ENCODE measurements at places on chromosomes 2 and 18.
A peak's percentile ranks its signal among the peaks of the same experiment; 100 is the strongest.

DNA sequence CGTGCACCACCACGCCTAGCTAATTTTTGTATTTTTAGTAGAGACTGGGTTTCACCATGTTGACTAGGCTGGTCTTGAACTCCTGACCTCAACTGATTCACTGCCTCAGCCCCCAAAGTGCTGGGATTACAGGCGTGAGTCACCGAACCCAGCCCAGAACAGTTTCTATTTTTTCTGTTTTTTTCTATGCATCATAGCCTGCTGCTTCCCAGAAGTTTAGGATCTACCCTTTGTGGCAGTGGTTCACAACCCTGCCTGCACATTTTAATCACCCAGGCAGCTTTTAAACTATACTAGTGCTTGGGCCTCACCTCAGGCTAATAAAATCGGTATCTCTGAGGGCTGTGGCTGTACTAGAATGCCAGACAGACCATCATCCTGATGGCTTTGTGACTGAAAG lies 39.7 kb upstream of the SOCS6 start:
- DNase-seq, result no peak

- DNase-seq, result peak; percentile 86
These were observed 157.1 kb upstream of the SCN7A start for GRCh38 chr2:166651080-166651675.

DNA sequence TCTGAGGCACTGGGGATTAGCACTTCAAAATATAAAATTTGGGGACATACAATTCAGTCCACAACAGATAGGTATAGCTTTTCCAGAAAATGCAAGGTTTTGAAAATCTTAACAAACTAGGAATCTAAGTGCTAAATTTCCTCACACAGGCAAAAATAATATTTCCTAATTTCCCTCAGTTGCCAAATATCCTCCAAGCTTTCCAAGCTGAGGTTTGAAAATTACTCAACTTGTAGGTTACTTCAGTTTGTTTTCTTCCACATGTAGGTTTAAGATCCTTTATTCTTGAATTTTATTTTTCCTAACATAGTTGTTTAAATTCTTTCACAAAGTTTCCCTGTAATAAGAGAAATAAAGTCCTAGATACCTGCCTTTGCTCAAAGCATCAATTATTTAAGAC lies 192.9 kb upstream of the NRXN1 start:
- DNase-seq, result no peak

DNA sequence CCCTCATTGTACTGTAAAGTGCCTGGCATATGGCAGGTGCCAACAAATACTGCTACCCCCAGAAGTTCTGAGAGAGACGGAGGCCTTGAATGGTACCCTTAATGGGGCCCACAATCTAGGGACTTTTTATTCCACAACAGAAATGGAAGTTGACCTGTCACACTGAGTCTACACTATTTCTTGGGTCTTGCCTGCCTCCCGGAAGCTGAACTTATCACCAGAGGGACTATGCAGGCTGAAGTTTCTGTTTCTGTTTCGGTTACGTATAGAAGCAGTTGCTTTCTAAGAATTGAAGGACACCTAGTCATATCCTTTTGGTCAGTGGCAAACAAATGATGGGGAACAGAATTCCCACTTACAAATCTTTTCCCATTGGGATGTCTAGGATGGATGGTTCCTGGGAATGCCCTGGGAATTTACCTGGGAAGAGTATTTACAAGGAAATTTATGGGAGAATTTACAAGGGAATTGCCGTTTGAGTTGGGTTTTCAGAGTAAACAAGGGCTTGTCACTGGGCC lies 74.2 kb downstream of the HS1BP3 start:
- DNase-seq, result no peak

- DNase-seq, result no peak
These were observed 58.1 kb downstream of the PXDN start for GRCh38 chr2:1685957-1686783.

DNA sequence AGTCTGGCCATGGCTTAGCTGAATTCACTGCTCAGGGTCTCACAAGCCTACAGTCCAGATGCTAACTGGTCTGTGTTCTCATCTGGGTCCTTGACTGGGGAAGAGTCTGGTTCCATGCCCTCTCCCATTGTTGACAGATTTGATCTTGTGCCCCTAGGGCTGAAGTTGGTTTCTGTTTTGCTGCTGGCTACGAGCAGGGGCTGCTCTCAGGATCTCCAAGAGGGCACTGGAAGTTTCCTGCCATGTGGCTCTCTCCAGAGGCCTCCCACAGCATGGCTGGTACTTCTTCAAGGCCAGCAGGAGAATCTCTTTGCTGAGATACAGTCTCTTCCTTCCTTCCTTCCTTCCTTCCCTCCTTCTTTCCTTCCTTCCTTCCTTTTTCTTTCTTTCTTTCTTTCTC lies 78.1 kb downstream of the SPP2 start:
- no peak for DNase-seq
